Osteoblast (primary cell): ENCODE measurements at places on chromosomes 12 and 14. TPM values are rescaled to one million over a fixed set of nuclear protein-coding genes. Genes with fewer than 3 reads are reported as not detected.

The FGF6 gene
- total RNA-seq = not detected in 2 replicates

DNA sequence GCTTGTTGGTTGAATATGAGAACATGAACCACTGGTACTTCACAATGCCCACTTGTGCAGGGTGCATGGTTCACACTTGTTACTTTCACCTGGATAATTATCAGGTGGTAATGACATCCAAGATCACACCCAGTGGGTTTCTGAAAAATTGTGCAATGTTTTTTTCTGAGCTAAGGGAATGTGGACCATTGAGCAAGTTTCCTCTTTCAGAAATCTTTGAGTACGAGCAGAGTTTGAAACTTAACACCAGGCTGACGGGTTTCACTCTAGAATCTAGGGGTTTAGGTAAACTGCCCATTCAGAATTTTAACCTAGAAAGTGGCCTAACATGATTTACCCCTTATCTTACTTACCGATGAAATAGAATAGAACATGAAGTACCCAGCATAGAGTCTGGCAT is 389.6 kb downstream of the PAWR start:
- DNase-seq = no peak

- no peak for DNase-seq
Measured at GRCh38 chr14:62097824-62098223, 335.6 kb downstream of the SNAPC1 start.

- no peak for DNase-seq
Measured at GRCh38 chr14:34693228-34693939, 21.0 kb downstream of the CFL2 start.

DNA sequence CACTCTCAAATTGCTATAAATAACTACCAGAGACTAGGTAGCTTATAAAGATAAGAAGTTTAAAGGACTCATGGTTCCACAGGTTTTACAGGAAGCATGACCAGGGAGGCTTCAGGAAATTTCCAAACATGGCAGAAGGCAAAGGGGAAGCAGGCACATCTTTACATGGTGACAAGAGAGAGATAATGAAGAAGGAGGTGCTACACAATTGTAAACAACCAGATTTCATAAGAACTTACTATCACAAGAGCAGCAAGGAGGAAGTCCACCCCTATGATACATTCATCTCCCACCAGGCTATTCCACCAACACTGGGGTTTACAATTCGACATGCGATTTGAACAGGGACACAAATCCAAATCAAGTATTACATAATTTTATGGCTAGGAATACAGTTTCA is 257.7 kb downstream of the BTG1 start:
- no peak for DNase-seq

GRCh38 chr12:2124466-2125023 is 71.8 kb downstream of the CACNA1C start:
- DNase-seq = no peak

GRCh38 chr12:109029411-109029810 is 8.5 kb upstream of the SVOP start:
- no peak for DNase-seq

- DNase-seq = no peak
Measured at GRCh38 chr12:93645702-93646101, 31.5 kb upstream of the CRADD start.

The PPP1R1A gene
- 0.36 TPM in 1 of 2 replicates, not detected in the other for total RNA-seq

The CCDC60 gene
- not detected in 2 replicates for total RNA-seq

- no peak for DNase-seq
Measured at GRCh38 chr12:29547151-29547632, 49.7 kb upstream of the OVCH1 start.

DNA sequence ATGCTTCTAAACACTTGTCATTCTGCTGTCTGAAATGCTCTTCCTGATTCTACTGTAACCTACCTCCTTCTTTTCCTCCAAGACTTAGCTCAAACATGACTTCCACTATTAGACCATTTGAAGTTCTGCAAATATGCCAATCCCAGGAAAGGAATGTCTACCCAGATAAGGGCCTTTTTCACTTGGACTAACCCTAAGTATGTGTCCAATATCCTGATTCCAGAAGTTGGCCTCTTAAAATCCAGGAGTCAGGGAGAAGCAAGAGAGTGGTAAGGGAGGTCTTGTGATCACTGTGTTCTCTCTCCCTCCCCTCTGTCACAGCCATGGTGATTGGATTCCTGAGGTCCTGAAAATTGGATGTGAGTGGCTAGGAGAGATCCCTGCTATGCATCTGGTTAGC is 30.2 kb downstream of the ADCY6 start:
- no peak for DNase-seq

The KRT1 gene
- not detected in 2 replicates for total RNA-seq

The CD163 gene
- total RNA-seq = under 0.01 TPM in 2 replicates

DNA sequence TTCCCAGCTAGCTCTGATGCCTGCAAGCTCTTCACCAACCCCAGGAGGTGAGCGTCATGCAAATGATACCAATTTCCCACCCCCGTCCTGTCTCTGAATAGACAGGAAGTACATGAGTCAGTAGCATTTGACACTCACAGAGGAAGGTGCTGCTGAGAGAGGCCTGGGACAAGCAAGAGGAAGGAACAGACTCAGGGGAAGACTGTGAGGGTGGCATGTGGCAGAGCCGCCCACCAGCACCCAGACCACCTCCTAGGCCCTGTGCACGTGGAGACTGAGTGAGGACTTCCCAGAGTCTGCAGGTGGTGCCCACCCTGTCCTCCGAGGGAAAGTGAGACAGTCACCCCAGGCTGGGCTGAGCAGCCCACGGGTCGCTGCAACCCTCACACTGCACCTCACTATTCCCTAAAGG is 199.5 kb upstream of the SFSWAP start:
- DNase-seq = no peak

DNA sequence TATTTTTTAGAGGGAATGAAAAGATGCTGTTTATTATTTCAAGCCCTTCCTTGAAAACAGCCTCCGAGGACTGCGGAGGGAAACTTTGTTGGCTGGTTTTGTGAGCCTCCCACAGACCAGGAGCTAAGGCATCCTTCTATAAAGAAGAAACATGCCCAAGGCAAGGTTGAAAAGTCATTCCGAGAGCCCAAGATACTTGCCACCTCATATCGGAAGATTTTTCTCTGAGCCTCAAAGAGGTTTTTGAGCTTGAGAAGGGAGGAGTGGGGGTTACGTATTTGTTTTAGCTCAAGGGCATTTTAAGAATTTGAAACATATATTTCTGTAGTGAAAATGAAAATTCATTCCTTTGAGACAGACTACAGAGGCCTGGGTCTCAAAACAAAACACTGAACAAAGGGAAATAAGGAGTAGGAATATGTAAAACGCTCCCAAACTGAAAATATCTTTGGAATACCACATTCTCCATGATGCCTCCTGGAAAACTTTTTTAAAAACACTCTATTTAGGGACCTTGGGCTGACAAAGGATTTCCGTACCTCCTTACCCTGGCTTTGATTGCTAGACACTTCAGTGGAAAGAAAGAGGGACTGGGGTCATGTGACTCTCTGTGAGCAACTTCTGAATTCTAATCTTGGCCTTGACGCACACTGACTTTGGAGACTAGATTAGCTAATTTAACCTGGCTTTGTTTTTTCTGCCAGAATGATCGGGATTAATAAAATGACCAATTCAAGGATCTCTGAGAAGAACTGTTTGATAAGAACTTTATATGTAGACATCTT is 180.9 kb downstream of the SRGAP1 start:
- DNase-seq = no peak

DNA sequence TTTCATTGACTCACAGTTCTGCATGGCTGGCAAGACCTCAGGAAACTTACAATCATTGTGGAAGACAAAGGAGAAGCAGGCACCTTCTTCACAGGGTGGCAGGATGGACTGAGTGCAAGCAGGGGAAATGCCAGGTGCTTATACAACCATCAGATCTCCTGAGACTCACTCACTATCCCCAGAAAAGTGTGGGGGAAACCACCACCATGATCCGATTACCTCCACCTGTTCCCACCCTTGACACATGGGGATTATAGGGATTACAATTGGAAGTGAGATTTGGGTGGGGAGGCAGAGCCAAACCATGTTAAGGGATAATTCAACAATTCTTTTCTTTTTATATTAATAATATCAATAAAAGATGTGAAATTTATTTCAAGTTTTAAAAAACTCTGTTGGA is 34.1 kb downstream of the CNTN1 start:
- DNase-seq = no peak

DNA sequence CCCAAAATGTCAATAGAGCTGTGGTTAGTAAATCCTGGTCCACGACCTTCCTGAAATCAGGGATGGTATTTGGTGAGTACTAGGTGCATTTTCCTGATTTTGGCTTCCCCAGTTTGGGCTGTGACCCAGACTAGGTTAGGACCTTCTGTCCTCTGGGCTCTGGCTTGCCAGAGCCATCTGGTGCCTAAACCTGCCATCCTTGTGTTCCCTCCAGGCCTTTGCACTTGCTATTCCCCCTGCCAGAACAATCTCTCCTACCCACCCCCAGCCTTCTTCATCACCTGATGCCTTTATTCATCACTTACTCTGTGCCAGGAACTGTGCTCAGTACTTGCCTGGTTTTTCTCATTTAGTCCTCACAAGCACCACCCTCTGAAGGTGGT is 216.7 kb downstream of the RBM19 start:
- no peak for DNase-seq

DNA sequence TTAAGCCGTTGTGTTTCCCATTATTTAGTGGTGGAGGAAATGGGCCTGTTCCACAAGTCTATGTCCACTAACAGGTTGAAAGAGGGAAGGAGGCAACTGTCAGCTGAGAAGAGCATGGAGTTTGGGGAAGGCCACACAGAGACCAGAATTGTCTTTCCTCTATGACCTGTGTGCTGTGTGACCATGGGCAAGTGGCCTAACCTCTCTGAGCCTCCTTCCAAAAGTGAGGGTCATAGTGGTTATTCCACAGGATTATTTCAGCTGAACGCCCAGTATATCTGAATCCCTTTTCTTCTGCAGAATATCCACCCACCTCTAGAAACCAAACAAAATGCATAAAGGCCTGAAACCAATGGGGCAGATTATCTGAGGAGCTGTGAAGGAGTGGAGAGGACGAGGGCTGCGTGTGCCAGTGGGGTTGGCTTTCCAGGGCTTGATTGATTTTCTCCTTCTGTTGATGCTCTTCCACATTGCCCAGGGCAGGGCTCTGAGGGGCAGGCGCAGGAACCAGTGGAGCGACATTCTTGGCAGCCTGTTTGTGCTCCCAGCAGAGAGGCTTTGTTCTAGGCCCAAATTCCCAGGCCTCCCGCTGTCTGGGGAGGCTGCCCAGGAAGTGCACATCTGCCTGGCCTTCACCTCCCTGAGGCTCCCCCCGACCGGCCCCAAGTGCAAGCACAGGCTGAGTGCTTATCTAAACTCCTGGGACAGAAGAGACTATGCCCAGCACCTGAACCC is 452.7 kb downstream of the BCL11B start:
- no peak for DNase-seq

DNA sequence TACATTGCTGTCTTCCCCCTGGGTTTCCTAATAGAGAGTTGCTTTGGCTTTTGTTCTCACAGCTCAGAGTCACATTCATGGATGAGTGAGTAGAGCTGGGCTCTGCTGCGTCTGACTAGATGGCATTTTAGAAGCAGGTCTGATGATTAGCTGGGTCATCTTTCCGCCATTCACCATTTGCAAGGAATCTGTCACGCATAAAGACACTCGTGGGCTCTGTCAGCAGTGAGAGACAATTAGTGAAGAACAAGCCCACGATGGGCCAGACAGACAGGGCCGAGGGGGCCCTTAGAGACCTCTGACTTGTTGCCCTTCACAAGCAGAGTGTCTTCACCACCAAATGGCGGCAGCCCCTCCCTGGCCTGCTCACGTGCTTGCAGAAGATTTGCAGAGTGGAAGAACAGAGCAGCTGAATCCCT is 175.0 kb downstream of the CRADD start:
- no peak for DNase-seq

- DNase-seq = no peak
Measured at GRCh38 chr14:106538201-106538600, 1011.8 kb downstream of the TMEM121 start.

GRCh38 chr12:4190366-4191063 is 83.0 kb upstream of the CCND2 start:
- DNase-seq = no peak

- DNase-seq = no peak
Measured at GRCh38 chr12:117583677-117584225, 222.3 kb upstream of the NOS1 start.

- DNase-seq = peak; percentile 5
Measured at GRCh38 chr12:96670334-96670899, 181.0 kb downstream of the CFAP54 start.

The TAS2R42 gene
- total RNA-seq = not detected in 2 replicates

- no peak for DNase-seq
Measured at GRCh38 chr14:106556665-106557289, 1030.4 kb downstream of the TMEM121 start.

DNA sequence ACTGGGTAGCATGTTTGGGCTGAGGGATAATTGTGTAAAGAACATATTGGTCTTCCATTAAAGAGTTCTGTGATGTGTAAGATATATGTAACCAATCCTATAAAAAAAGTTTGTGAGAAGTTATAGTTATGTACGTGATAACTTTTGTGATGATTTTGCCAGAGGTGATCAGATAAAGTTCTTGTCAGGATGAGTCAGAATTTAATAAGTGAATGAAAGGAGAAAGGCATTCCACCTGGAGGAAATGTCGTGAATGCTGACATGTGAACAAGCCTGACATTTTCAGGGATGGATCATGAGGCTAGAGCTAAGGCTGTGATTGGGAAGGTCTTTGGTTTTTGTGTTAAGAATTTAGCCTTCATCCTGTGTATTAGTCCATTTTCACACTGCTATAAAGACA is 241.5 kb downstream of the SNAPC1 start:
- DNase-seq = no peak

- DNase-seq = no peak
Measured at GRCh38 chr12:83010169-83010804, 323.6 kb downstream of the TMTC2 start.

The PARP2 gene
- total RNA-seq = 5.8 and 8.0 TPM in 2 replicates

- no peak for DNase-seq
Measured at GRCh38 chr14:34302654-34303053, 159.4 kb downstream of the SPTSSA start.

The CIROP gene
- under 0.01 TPM in 1 of 2 replicates, not detected in the other for total RNA-seq

The AQP5 gene
- total RNA-seq = not detected in 2 replicates

- no peak for DNase-seq
Measured at GRCh38 chr12:107025671-107026070, 38.7 kb upstream of the MTERF2 start.

The P2RX2 gene
- total RNA-seq = not detected in 2 replicates

The OR4K13 gene
- not detected in 2 replicates for total RNA-seq

DNA sequence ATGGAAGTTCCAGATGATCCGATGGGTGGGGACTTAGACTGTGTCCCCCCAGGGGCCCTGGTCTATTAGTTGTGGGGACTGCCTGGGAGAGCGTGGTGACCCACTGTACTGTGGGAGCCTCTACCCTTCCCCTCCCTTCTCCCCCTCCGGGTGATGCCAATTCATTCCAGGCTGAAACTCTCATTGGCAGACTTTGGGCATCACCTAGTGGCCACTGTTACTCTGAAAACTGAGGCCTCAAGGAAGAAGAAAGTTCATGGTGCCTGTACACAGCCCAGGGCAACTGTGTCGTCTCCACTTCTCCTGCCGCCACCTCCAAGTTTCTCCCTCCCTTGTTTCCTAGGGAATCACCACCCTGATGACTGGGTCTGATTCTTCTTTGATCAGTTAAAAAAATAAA is 173.6 kb upstream of the ALG10B start:
- DNase-seq = no peak

The INSM2 gene
- total RNA-seq = not detected in 2 replicates
